MG63 (cell line): ENCODE measurements at places on chromosomes 2 and 18. TPM values are rescaled to one million over a fixed set of nuclear protein-coding genes. Genes with fewer than 3 reads are reported as not detected.

GRCh38 chr2:206083602-206084438 lies 2.2 kb downstream of the INO80D start:
- DNase-seq: no peak

- DNase-seq: no peak
Measured at GRCh38 chr2:169343202-169343601, 19.1 kb downstream of the LRP2 start.

DNA sequence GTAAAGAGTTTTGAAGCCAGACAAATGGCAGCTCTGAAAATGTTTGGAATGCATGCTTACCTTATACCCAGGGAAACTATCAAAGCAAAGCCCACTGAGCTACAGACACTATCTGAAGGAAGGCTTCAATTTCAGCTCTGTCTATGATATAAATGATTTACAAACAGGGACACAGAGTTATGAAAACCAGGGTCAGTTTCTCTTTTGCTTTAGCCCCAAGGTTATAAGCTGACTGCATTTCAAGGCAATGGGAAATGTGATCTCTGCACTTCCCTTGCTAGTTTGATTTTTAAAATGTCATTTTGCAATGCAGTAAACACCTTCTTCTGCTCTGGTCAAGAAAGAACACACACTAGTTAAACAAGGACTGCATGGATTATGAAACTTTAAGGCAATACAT lies 65.2 kb upstream of the CCDC195 start:
- DNase-seq: no peak

GRCh38 chr2:11073251-11073650 lies 82.0 kb upstream of the SLC66A3 start:
- peak; percentile 60 for DNase-seq

- DNase-seq: no peak
Measured at GRCh38 chr2:230941202-230942180, 16.4 kb upstream of the GPR55 start.

DNA sequence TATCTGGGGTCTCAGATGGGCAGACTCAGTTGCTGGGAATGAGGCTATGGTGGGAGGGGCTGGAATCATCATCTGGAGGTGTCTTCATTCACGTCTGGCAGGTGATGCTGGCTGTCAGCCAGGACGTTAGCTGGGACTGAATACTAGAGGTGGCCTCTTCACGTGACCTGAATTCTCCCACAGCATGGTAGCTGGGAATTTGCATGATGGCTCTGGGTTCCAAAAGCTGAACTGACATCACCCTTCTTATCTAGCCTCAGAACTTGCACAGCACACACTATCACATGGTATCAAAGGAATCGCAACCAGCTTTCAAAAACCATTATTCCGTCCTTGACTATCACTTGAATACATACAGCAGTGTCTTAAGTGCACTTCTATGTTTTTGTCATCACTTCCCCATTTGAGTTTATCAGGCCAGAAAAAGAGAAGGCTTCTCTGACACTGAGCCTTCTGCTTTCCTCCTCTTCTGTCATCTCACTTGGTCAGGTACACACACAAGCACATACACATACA lies 53.0 kb upstream of the LRP2 start:
- no peak for DNase-seq

DNA sequence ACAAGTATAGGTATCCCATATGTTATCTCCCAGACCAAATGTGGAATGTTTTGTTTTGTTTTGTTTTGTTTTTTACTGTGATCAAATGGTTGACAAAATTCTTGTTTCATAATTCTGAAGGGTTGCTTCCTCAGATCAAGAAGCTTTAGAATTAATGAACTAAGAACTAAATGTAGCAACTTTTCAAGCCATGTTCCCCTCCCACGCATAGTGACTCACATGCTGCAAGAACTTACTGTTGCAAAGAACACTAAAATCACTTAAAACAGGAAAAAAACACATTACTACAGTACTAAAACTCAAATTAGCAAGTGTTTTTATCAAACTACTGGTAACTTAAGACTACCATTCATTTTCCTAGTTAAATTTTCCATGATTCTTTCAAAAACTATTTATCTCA lies 30.6 kb downstream of the HNRNPLL start:
- no peak for DNase-seq

GRCh38 chr2:106165561-106165960 lies 28.5 kb downstream of the UXS1 start:
- no peak for DNase-seq

DNA sequence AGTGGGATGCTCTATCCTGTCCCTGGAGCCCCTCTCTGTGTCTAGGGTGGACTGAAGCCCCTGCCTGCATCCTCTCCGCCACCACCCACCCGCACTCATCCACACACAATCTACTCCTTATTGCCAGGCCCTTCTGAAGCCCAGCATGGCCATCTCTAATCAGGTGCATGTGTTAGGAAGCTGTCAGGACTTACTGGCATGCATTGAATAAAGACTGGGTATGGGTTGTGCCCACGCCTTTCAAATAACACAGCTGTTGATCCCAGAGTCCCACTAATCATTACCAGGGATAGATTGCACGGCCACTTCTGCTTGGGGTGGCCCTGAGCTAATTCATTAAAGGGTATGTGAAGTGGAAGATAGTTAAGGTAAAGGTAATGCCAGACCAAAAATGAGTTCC lies 88.4 kb downstream of the CABLES1 start:
- no peak for DNase-seq

DNA sequence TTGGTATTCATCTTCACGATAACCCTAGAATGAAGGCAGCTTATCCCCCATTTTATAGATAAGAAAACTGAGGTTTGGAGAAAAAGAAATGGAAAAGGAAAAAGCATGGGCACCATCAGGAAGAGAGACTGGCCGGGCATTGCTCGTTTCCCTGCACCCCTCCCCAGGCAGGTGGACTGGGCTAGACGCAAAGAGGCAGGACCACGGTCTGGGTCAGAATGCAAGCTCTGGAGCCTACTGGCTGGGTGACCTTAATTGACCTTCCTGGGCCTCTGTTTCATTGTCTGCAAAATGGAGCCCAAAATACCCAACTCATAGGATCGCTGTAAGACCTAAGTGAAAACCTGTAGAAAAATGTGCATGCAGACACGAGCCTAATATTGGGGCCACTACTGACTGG lies 135.3 kb upstream of the GLI2 start:
- DNase-seq: no peak

GRCh38 chr2:26959331-26959730 lies 11.1 kb upstream of the MAPRE3 start:
- DNase-seq: no peak

DNA sequence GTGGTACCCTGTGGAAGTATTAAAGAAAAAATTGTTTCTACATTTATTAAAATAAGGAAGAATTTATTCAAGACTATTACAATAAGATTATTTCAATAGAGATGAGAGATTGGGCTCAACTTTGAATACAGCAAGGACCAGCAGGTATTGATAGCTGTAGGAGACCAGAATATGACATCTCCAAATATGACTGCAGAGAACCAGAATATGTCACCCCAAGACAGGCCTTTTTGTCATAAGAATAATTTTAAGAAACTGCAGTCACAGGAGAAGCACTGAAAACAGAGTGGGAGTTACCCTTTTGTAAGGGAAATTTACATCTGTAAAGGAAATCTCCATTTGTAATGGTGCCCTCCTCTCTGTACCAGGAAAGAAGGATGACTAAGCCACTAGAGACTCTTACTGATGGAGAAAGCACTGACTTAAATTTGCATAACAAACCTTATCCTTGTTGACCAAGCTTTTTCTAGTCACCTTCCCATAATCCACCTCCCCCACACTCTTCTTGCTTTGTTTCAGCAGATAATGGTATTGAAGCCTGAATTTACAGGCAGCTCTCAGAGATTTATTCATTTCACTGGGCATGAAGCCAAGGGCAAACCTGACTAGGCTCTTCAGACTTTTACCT lies 145.1 kb upstream of the RMP24 start:
- no peak for DNase-seq

The MBP gene
- total RNA-seq: not detected in 2 replicates

The RTP5 gene
- total RNA-seq: not detected in 2 replicates
